ENCODE measurements at places on chromosomes 3 and 15.
A peak's percentile ranks its signal among the peaks of the same experiment; 100 is the strongest.

- peak; percentile 71 for DNase-seq
Observed at GRCh38 chr15:43285609-43286037, 18.9 kb upstream of the TGM5 start.

- DNase-seq: peak; percentile 21
Observed at GRCh38 chr3:46856576-46857471, 6.4 kb downstream of the MYL3 start.

- no peak for DNase-seq
Observed at GRCh38 chr3:56921573-56922453, 120.1 kb upstream of the ARHGEF3 start.

DNA sequence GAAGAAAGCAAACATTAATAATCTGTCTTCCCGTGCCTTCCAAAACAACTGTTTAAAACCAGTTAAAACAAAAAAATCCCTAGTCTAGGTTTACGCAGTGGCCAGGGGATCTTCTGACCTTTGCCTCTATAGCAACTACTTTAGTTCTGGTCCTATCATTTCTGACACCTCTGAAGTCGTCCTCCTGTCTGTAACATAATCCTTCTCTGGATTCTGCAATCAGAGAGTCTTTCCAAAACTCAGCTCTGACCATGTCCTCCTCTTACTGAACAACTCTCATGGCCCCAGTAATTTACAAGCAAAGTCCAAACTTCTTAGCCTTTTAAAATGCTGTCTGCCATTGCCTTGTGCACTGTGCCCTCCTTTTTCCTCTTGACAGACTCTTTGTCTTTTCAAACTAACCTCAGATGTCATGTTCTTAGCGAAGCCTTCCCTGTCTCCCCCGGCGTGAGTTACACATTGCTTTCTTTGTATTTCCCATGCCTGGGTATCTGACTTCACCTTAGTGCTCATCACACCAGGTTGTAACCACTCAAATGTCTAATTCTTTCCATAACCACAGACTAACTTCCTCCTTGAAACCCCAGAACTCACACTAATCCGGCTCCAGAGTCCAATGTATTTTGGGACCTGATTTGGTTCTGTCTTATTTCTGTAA is 105.2 kb upstream of the BNIP2 start:
- no peak for DNase-seq

GRCh38 chr3:122307976-122308375 is 17.1 kb upstream of the CSTA start:
- DNase-seq: no peak

DNA sequence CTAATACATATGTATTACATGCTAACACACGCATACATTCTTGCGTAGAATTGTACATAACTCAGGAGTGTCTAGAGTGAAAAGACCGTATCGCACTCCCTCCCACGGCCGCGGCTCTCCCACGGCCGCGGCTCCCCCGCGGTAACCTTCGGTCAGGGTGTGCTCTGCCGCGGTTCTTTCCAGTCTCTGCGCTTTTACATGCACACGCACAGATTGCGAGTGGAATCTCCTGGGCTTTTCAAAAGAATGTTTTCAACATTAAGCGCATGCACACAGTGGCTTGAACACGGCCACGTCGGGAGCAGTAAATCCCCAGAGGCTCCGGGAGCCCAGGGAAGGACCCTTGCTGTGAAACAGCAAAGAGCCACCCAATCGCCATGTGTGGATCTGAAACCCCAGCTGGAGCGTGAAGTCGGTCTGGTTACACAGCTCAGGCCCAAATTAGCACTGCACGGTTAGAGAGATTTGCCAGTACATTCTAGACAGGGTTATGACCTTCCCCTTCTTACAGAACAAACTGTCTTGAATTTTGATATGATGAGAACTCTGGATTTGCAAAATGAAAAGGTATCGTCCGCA is 805 bp upstream of the RGMA start:
- DNase-seq: no peak

GRCh38 chr15:68384451-68385239 is 47.3 kb downstream of the ITGA11 start:
- DNase-seq: no peak

- no peak for DNase-seq
Observed at GRCh38 chr3:133038089-133038730, at the start of gene TMEM108. Gene TMEM108 (plus strand): TSS chr3:133038391.

DNA sequence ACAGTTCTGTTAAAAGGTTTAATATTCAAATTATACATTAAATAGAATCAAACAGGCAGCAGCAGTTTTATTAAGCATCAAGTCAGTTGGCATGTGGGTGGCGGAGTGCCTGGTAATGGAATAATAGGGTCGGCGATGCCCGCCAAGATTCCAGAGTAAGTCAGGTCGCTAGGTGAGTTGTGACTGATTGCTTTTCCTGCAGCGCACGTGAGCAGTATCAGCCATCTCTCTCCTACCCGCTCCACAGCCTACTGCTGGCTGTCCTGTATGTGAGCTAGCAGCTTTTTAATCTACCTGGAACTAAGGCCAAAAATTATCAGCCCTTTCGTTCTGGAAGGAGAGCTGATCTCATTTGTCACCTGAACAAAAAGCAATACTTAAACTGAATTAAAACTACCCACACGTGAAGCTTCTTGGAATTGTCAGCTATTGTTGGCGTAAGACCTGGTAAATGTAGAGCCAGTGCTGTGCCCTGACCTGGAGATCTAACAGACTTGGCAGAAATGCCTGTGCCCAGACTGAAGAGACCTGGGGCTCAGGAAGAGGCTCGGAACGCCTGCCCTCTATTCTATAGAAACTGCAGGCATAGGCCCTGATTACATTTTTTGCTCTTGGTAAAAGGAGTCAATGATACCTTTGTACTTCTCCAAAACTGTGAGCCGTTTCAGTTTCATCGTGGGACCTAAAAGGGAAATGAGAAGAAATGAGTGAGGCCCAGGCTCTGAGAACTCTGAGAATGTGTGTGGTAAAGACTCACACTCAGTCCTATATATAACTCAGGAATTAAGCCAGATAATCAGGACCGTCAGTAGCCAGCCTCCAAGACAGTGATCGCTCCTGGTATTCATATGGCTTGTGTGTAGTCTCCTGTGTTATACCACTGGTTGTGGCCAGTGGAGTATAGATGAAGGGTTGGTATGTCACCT is 21.9 kb downstream of the IDH3A start:
- DNase-seq: no peak

- DNase-seq: no peak
Observed at GRCh38 chr3:58898513-58898912, 151.3 kb downstream of the CFAP20DC start.

DNA sequence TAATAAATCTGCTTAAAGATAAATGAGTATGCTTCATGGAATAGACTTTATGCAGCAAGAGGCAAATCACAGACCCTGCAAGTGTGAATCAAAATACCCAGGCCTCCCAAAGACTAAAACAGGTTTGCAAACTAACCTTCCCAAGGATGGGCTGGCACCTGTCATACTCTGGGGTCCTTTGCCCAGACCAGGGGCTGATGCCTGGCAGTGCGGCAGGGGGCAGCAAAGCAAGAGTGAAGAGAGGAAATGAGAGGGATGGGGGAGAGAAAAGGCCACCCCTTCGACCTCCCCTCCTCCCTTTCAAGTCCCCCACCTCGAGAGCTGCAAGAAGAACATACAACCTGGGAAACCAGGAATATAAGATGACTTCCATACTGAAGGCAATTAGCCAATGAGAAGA is 31.8 kb downstream of the XXYLT1 start:
- DNase-seq: no peak

GRCh38 chr3:30691944-30692343 is 85.5 kb downstream of the TGFBR2 start:
- DNase-seq: no peak

- no peak for DNase-seq
Observed at GRCh38 chr3:127714125-127714571, 41.4 kb downstream of the ABTB1 start.

DNA sequence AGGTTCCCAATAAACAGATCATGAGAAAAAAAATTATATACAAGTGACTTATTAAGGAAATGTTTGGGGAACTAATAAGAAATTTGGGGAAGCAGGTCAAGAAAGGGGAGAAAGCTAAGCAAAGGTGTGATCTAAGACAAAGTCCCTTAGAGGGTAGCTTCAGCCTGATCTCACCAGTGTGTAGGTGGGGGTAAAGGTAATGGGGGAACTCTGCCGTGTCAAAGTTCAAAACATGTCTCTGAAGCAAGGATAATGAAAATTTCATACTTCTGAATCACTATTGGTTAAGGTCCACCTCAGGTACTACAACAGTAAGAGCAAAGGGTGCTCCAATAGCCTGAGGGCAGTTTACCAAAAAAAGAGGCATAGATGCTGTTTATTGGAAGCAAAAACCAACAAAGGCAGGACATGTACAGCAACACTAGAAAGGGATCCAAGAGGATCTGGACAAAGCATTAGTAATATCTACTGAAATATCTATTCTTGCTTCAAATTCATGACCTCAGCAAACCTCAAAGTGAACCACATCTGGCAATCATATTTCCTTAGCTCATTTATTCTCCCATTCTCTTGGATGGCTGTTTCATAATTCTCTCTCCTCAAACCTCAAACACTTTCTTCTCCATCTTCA is 6.9 kb downstream of the ACAD11 start:
- no peak for DNase-seq

- no peak for DNase-seq
Observed at GRCh38 chr3:111335512-111336303, 206.3 kb upstream of the CD96 start.

DNA sequence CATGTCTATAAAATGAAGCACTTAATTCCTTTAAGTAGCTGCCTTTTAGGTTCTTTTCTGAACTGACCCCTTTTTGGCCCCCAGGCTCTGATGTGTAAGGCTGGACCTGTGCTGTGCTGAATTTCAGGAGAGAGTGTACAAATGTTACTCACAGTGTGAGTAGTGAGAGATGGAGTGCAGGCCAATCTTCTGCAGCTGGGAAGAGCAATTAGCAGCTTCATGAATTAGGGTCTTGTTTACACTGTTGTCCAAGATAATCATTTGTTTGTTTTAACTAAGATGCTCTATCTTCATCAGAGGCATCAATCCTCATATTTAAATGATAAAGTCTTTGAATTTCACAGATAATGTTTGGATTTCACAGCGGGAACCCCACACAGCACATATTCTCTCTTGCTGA is 19.4 kb downstream of the ARPP21 start:
- DNase-seq: no peak

- DNase-seq: no peak
Observed at GRCh38 chr3:179729086-179729485, 76.2 kb downstream of the USP13 start.

DNA sequence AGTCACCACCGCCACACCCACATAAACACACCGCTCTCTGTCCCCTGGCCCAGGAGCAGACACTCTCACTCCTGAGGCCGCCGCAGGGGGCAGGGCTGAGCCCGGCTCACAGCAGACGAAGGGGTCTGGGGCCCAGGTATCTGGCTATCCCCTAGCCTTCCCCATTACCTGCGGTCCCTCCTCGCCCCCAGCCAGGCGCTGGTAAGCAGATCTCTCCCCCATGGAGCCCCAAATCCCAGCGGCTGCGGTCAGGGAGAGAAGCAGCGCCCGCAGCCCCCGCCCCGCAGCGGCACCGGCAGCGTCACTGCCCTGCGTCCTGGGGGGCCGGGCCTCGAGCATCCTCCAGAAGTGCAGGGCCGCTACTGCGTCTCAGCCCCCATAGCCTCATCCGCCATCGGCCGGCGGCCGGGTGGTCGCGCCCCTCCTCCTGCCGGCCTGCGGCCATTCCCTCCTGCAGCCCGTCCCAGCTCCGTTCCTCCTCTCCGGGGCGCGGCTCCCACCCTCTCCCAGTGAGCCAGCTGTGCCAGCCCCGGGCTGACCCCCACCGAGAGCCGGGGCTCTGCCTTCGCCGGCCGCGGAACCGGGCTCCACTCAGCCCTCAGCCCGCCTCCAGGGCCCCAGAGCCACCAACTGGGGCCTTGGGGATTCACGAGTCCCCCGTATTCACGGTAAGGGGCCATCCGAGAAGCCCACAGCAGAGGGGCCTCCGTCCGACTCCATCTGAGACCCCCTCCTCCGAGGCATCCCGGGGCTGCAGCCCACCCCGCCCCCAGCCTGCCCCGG is 13.1 kb downstream of the TNK2 start:
- peak; percentile 75 for DNase-seq

GRCh38 chr3:176987901-176988650 is 209.2 kb downstream of the TBL1XR1 start:
- DNase-seq: no peak

GRCh38 chr3:172157564-172158258 is 118.3 kb downstream of the FNDC3B start:
- DNase-seq: no peak

GRCh38 chr15:48622237-48622636 is 23.3 kb downstream of the FBN1 start:
- no peak for DNase-seq

DNA sequence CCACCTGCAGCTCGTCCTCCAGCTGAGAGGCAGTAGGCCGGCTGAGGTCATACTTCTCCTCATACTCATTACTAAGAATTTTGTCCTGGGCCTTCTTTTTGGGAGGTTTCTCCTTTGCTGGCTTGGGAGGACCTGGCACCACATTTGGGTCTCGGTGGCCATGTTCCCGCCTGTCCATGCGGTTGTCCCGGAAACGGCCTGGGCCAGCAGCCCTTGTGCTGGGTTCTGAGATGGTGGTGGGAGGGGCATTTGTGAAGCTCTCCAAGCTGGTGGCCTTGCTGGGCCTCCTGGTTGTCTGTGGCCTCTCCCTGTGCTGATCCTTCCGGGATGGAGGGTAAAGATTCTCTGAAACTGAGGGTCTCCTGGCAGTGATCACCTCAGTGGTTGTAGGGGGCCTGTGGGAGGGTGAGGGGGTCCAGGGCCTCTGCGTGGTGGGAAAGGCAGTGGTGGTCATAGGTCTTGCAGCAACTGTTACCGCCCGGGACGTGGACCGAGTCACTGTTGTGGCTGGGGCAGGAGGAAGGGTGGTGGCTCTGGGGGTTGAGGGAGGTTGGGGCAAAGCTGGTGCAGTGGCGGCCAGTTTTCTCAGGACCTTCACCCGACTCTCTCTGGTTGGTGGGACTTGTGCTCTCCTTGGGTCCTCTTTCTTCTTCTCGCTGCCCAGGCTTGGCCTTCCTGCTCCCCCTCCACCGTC is 2.5 kb downstream of the CCDC80 start:
- no peak for DNase-seq

DNA sequence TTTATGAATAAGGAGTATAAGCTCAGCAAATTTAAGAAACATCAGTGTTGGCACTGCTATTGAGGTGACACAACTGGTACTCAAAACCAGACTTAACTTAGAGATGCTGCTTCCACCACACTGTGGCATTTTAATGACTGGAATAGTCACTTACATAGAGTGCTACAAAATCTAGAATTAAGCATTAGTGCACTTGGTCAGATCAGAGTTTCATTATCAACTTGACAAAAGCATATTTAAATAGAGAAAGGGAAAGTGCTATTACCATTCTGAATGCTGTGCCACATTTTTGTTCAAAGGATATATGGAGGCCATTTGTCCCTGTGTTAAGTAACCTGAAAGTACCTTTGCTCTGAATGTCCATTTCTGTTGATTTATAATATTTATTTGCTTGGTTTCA is 800.7 kb upstream of the ALCAM start:
- no peak for DNase-seq

Measured in Caco-2 (cell line).